ENCODE measurements at places on chromosomes 7 and 10.

- DNase-seq: no peak
These were observed 2.9 kb downstream of the IPMK start for GRCh38 chr10:58264780-58265179.

GRCh38 chr10:103659674-103660363, 166.3 kb downstream of the NEURL1 start:
- no peak for DNase-seq

DNA sequence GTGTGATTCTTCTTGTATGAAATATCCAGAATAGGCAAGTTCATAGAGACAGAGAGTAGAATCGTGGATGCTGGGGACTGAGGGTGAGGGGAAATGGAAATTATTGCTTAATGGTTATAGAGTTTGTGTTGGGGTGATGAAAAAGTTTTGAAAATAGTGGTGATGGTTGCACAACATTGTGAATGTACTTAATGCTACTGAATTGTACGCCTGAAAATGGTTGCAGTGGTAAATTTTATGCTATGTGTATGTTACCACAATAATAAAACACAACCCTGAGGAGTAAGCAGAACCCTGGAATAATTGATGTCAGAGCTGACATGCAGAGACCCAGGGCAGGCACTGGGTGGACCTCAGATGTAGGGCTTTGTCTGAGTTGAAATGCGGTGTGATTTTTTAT, 57.6 kb downstream of the TACR2 start:
- DNase-seq: no peak

- no peak for DNase-seq
These were observed 271.6 kb upstream of the SLC26A5 start for GRCh38 chr7:103717574-103717973.

GRCh38 chr10:59265141-59265540, 88.7 kb downstream of the PHYHIPL start:
- peak; percentile 57 for DNase-seq

DNA sequence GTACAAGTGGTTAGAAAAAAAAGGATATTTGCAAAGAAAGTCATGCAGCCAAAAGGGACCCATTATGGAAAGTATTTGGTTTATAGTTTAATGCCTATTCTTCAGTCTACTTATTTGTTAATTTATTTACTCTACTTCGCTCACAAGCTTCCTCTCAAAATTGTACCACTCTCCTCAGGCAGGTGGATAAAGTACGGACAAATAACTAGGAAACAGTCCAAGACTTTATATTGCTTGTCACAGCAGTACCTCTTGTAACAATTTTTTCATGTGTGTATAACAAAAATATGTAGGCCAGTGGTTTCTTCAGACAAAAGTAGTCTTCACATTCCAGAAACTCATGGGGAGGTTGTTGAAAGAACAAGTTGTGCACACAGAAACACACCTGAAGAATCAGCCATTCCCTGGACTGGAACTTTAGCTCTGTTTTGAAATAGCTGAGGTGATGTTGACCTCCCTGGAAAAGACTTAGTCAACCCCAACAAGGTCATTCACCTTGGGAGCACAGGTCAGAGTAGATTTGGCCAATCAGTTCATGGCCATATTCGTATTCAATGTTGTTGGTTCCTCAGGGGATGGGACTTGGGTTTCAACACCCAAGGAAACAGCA, 73.4 kb downstream of the TES start:
- no peak for DNase-seq

DNA sequence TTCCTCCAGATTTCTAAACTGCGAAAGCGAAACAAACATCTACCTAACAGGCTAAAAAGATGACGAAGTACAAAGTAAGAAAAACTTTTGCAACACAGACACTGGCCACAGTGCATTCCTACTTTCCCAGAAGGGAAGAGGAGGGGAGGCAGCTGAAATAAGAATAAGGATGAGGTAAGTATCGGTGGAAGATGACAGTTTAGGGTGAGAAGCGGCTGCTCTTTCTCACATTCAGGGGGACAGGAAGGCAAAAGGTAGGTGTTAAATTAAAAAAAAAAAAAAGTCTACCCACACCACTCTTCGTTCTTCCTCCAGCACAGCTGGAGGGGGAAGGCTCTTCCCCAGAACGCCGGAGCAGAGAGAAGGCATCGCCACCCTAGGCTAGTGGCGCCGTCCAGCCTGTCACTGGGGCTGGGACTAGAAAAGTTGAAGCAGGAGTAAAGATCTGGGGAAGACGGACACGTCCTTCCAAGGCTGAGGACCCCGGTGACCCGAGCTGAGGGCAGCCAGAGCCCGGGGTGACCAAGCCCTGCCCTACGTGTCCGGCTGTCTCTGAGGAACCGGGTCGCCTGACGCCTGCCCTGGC, 846 bp downstream of the DNAJC1 start:
- DNase-seq: no peak

- no peak for DNase-seq
These were observed 87.1 kb downstream of the SRI start for GRCh38 chr7:88132725-88133124.

- DNase-seq: no peak
These were observed 64.9 kb downstream of the USP6NL start for GRCh38 chr10:11546581-11546980.

GRCh38 chr7:2471396-2471795, 4.8 kb downstream of the GRIFIN start:
- DNase-seq: peak; percentile 58

GRCh38 chr10:74055383-74056049, 57.6 kb downstream of the VCL start:
- DNase-seq: no peak

GRCh38 chr7:27606270-27607209, 56.1 kb downstream of the HIBADH start:
- no peak for DNase-seq

- no peak for DNase-seq
These were observed 60.8 kb downstream of the PHTF2 start for GRCh38 chr7:77859343-77859742.

DNA sequence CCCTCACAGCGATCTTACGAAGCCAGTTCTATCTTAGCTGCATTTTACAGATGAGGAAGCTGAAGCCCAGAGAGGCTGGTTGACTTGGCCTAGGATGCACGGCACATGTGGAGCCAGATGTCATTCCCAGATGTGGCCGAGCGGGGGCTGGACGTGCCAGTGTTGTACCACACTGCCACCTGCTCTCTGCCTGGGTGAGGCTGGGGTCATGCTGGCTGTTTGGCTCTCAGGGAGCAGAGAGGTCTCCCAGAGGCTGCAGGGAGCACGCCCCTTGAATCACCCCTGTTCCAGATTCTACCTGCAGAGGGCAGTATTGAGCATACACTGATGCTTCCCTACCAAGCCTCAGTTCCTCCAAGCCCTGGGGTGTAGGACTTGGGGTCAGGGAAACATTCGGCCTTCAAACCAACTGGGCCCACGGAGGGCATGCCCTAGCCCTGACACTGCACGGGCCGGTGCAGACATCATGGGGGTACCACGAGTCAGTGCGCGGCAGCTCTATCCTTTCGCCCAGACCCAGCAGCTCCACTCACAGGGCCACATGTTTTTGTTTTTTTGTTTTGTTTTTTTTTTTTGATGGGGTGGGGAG, 3.8 kb upstream of the GTF2IRD1 start:
- DNase-seq: peak; percentile 78

- DNase-seq: no peak
These were observed 46.1 kb downstream of the PTPRN2 start for GRCh38 chr7:158541346-158542010.

DNA sequence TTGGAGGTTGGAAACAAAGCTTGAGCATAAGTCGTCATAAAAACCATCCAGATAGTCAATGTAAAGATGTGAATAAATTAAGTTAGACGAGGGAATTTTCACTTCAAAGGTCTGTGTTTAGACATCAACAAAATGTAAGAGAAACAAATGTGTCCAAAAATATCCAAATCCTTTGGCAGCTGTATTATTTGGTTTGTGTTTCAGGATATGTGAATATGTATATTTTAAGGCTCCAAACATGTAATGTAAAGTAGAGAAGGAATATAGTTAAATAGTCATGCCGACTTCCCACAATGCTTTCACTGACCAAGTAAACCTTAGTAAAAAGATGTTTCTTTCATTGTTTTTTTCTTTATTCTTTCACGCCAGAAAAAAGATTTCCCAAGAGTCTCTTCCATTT, 604.9 kb upstream of the NRP1 start:
- DNase-seq: no peak

- no peak for DNase-seq
These were observed 72.6 kb upstream of the RHOBTB1 start for GRCh38 chr10:61016630-61017029.

DNA sequence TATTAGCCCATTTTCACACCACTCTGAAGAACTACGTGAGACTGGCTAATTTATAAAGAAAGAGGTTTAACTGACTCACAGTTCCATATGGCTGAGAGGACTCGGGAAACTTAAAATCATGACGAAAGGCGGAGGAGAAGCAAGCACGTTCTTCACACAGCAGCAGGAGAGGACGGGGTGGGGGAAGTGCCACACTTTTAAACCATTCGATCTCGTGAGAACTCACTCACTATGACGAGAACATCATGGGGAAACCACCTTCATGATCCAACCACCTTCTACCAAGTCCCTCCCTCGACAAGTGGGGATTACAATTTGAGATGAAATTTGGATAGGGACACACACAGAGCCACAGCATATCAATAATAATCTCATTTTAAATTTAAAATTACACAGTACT, 80.2 kb downstream of the VWDE start:
- DNase-seq: no peak

DNA sequence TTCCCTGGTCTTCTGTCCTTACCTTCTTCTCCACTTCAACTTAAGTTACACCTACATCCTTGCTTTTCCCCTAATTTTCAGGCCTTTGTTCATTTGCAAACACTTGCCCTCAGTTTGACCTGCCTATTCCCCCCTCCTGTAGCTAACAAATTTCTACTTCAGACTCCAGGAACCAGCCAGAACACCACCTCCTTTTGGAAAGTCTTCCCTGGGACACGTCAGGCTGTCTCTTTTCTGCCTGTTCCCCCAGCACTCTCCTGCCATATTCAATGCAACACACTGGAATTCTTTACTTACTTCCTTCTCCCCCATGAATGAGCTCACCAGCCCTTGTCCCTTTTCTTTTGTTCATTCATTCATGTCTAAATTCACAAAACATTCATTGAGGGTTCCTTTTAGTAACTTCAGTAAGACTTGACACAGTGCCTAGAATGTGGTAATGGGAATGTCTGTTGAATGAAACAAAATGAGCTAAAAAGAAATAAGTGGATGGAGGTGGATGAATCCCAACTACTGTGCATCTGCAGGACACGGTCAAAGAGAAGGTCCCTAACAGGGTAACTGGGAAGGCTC, 478.0 kb downstream of the KCNMA1 start:
- DNase-seq: no peak

- no peak for DNase-seq
These were observed 43.6 kb downstream of the TSPAN15 start for GRCh38 chr10:69494626-69495558.

- no peak for DNase-seq
These were observed 247.7 kb downstream of the TFEC start for GRCh38 chr7:115782696-115783490.

- no peak for DNase-seq
These were observed 1253.5 kb downstream of the TYW1 start for GRCh38 chr7:68250143-68250542.

- peak; percentile 89 for DNase-seq
These were observed 463 bp upstream of the UPP1 start for GRCh38 chr7:48088559-48089045.

- no peak for DNase-seq
These were observed 191.3 kb upstream of the GALNT17 start for GRCh38 chr7:70940597-70940996.

GRCh38 chr7:142434666-142435167, 176.9 kb upstream of the PRSS58 start:
- no peak for DNase-seq

GRCh38 chr10:76954838-76955237, 682.8 kb downstream of the KCNMA1 start:
- no peak for DNase-seq
